ENCODE measurements at places on chromosomes 7 and 10.

DNA sequence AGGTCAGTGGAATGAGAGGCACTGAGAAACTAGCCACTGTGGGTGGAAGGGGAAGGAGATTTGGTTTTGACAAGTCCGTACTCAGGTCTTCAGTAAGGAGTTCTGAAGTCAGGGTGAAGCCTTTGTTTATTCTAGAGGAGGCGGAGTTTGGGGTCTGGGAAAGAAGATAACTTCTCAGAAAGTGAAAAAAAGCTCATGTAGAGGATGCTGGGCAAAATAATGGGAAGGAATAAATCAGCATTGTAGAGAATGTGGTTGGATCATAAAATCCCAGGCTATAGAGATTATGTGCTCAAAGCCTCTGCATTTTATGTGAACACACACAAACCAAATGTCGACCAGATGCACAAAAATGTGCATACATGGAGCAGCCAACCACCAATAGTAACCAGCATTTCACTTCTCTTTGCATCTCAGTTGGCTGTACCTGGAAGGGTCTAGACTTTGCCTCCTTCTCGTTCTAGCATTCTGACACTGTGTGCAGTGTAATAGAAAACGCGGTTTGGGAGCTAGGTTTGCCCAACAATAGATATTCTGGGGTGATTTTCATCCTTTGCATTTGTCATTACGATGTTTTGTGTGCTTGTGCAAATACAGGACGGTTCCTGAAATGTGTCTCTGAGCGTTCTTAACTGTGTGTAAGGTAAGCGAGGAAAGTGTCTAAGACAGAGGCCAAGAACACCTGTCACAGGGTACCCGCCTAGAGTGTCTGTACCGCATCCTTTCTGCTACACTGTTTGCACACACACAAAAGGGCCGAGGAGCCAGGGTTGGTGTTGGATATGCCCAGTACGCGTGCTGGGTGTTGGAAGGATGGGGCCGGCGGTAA lies 603 bp upstream of the HECW1 start:
- DNase-seq = no peak

DNA sequence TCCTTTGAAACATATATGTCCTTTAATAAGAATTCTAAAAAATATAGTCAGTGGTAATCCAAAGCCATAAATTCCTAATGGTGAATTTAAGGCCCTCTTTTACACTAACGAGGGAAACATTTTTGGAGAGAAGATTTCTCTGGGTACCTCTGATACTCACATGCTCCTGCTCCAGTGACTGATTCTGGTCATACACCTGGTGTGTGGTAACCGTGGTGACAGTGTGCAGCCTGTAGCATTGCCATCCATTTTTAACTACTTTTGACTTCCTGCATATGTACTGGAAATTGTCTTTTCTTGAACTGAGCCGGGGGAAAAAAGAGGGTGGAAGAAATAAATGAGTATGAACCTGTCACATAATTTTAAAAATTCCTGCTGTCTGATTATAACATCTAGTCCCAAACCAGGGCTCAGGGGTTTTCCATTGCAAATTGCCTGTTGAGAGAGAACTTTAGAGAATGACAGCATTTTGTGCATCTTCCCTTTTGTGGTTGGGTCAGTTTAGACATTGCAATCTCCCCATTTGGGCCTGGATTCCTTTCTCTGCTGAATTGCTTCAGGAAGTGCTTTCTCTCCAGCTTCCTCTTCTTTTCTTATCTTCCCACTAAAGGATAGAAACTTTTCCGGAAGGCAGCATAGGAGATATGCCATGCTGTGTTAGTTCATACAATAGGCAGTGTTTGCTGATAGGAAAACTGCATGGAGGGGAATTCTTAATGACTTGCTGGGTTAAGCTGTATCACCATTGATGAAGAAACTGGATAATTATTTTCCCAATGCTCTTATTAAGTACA lies 125.5 kb downstream of the GRM3 start:
- DNase-seq = no peak

DNA sequence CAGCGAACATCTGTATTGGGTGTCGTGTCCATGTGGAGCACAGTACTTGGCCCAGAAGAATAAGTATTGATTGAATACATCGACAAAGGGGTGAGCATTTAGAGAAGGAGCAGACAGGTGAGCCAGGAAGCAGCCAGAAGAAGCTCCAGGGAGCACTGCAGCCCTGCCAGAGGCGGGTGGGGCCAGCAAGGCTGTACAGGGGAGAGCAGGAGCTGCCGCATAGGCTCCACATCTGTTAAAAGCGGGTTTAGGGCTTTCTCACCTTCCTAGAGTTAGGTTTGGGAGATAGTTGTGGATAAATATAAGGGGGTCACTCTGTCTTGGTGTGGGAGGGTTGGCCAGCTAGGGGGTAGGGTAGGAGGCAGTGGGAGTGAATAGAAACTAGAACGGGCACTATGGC lies 1.3 kb upstream of the CPA1 start:
- no peak for DNase-seq

- DNase-seq = no peak
Measured at GRCh38 chr10:35699848-35700486, 57.9 kb upstream of the FZD8 start.

GRCh38 chr7:23930312-23930711 lies 220.3 kb downstream of the STK31 start:
- DNase-seq = no peak

- DNase-seq = no peak
Measured at GRCh38 chr10:51156926-51157325, 82.6 kb downstream of the PRKG1 start.

DNA sequence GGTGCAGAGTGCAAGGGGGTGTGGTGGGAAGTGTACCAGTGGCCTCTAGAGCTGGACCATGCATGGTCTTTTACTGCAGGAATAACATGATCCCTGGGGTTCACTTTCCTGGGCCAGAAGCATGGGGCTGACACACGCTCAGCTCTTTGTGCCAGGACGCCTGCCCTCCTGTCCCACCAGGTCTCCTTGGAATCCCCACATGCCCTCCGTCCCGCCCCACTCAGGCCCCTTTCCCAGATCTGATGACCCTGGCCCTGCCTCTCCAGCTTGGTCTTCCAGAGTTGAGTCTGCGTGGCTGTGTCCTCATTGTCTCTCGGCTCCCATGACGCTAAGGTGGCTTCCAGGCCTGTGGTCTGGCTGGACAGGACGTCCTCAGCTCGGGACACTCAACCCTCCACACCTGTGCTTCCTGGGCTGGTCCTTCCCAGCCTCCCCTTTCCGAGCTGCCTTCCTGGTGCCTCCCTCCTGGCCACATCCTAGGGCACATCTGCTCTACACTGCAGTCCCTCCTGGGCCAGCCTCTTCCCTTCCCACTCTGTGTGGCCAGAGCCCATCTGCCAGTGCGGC lies 249.5 kb upstream of the SHH start:
- peak; percentile 72 for DNase-seq

DNA sequence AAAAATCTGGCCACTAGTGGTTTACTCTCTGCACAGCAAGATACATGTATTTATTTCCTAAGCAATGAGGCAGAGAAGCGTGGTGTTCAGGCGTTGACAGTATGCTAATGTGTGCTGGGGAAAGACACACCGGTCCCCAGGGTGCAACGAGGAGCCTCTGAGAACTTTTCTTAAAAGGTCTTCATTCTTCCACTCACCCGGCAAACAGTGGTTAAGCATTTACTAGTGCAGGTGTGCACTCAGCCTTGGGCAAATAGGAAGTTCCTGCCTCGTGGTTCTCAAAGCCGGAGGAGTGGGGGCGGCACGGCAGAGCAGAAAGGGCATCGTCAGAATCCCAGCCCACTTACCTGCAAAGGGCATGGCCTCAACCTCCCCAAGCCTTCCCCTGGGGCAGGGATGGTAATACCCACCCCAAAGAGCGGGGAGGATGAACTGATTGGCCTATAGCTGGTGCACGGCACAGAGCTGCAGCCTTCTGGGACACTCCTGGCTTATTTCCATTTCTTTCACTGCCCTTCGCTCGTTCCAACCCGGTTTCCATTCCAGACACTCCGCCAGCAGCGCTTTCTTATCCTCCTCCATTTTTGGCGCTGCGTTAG lies 184.3 kb upstream of the CTBP2 start:
- no peak for DNase-seq

- no peak for DNase-seq
Measured at GRCh38 chr7:37181550-37181932, 267.1 kb downstream of the ELMO1 start.

GRCh38 chr10:48748573-48748972 lies 63.9 kb downstream of the WDFY4 start:
- DNase-seq = no peak

DNA sequence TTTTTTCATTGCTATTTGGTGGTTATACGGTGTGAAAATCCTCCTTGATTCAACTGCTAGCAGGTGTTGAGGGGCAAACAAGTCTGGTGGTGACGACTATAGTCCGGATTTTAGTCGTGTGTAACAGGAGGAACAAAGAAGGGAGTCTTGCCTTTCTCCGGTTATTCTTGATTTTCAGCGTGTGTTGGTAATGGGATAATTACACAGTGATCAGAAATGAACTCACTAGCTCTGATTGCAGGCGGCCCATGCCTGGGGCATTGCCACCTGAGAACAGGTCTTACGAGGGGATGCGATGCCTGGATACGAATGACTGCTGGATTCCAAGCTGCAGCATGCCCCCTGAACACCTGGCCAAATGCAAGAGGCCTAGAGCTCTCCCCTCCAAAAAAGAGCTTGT lies 72.8 kb downstream of the CAMK1D start:
- no peak for DNase-seq

DNA sequence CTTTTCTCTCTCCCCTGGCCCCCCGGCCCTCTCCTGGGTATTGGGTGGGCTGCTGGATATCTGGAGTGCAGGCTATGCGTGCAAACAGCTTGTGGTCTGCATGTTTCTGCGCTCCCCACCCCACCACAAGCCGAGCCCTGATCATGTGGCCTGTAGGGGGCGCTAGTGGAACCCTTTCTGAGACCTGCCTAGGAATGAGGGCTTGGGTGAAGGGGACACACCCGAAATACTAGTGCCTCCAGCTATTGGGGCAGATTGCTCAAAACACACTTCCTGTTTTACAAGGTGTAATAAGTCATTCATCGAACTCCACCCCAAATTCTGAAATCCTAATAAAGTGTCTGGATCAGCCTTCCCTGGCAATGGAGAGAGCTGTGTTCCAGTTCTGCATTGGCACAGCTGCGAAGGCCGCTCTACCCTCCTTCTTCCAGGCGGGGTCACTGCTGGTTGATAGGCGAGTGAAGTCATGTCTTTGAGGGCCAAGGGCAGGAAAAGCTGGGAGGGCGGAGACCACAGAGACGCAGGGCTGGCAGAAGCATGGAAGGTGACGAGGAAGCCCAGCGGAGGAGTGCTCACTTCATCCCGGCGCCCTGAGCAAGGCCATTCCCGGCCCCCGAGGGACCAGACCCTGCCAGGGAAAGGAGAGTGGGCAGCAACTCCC lies 19.8 kb upstream of the PRRT4 start:
- no peak for DNase-seq

- DNase-seq = no peak
Measured at GRCh38 chr7:28024786-28025334, 155.7 kb downstream of the JAZF1 start.

DNA sequence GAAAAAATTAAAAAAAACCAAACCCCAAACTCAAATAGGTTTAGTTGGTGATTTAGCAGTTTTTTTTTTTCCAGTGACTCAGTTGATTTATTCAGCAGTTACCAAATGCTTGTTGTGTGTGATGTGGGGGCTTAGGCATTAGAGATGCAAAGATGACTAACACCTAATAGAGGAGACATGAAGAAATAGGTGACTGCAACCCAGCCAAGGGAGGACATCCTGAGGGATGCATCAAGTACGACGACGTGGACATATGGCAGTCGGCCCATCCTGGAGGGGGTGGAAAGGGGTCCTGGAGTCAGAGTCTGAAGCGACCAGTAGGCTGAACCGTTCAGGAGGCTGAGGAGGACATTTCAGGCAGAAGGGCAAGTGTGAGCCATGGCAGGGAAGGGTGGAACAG lies 35.5 kb downstream of the LRMDA start:
- DNase-seq = no peak

- no peak for DNase-seq
Measured at GRCh38 chr10:45408421-45409319, 34.7 kb downstream of the ALOX5 start.

DNA sequence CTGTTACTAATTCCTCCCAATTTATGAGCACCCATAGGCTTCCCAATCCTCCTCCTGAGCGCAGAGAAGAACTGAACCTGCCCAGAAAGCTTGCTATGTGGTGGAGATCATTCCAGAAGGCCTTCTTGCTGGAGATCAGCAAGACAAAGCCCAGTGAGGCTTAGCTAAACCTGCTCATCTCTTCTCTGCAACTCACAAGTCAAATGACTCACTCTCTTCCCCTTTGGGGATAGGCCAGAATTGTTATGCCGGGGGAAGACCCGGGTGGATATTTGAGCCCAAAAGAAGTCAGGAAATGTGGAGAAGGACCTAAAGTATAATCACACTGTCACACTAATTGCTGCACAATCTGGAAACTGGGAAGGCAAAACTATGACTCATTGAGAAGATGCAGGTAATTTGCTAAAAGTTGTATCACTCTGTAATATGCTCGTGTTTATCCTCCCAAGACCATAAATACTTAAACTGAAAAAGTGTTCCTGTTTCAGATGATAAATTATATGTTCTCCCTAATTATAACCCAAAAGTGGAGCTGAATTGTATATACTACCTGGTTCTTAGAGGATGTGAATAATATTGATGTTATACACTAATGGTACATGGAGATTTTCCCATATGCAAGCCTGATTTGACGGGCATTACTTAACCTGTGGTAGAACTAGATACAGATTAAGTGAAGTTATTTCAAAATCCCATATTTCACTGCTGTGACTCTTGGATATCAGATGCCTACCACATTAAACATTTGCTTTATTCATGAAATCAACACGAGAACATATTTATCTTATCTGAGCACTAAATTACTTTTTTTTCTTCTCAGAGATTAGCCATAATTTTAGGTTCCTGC lies 6.4 kb downstream of the NEBL start:
- no peak for DNase-seq

GRCh38 chr7:148110097-148110868 lies 480.3 kb upstream of the C7orf33 start:
- DNase-seq = no peak

GRCh38 chr10:34254596-34254995 lies 560.5 kb downstream of the PARD3 start:
- DNase-seq = no peak

- no peak for DNase-seq
Measured at GRCh38 chr7:49631071-49631815, 142.2 kb upstream of the VWC2 start.

DNA sequence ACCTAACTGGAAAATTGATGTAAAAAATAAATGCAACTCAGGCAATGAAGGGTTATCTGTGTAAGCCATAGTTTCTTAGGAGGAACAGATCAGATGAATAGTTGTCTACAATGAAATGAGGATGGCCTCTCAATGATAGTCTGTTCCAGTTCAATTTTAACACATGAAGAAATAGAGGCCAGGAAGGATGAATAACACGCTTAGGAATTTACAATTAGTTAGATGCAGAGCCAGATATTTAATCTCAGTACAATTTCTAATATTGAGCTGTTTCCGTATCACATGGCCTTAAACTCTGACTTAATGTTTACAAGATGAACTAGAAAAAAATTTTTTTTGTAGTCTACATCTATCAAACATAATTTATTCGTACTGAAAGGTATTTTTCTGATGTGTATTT lies 176.6 kb downstream of the GALNT11 start:
- DNase-seq = no peak

GRCh38 chr7:14717816-14718215 lies 184.7 kb downstream of the DGKB start:
- DNase-seq = no peak

GRCh38 chr7:25234336-25234735 lies 6.0 kb upstream of the NPVF start:
- no peak for DNase-seq

- no peak for DNase-seq
Measured at GRCh38 chr10:80699602-80700039, 161.9 kb downstream of the SH2D4B start.
